Activated CD4-positive, CD25-positive, alpha-beta regulatory T cell treated with anti-CD3 and anti-CD28 coated beads, Interleukin-2, amount 50 U/mL, for 72 hours (primary cell): ENCODE measurements at places on chromosomes 1 and 21.

DNA sequence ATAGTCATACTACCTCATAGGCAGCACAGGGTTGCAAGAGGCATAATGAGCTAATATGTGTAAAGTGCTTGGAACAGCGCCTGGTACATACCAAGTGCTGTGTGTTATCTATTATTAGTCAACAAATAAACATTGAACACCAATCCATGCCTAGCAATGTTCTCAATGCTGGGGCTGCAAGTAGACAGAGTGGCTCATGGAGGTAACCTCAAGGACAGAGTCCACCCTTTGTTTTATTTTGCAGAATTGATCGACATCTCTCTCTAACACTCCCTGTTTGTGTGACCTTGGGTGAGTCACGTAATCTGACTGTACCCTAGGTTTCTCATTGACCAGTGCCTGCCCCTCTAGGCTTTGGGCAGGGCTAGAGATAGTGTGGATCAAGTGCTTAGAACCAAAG, 164.0 kb upstream of the KLHDC7A start:
- DNase-seq, result no peak

DNA sequence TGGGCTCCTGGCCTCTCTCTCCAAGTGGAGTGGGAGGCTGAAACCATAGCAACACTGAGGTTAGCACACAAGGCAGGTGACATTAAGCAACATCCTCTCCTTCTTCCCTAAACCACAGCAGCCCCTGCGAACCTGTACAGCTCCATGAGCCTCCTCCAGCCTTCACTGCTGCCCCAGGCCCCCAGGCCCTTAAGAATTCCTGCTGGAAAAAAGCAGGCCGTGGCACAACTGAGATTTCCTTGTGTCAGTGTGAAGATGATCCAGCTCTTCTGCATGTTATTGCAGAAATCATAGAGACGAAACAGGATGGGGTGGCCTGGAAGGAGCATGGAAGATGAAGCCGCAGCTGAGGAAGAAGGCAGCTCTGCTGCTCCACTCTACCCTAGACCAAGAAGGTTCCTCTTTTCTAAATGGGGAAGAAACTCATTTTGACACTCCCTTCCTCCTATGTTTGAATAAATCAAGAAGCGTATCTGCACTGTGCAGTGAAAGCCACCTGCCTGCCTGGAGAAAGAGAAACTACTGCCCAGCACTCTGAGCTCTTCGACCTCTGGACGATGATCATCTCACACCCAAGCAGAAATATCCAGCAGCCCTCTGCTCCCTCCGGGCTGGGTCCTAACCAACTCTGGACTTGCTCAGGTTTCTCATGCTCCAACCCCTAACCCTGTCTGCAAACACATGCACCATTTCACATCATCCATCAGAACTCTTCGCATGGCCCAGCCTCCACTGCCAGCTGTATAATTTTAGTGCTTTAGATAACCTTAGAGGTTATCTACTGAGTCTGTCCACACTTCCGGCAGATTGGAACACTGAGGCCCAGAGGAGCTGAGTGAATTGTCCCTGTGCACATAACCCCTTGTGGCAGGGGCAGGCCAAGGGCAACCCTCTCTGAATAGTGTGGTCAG, 20.7 kb downstream of the SH3BP5L start:
- no peak for DNase-seq

DNA sequence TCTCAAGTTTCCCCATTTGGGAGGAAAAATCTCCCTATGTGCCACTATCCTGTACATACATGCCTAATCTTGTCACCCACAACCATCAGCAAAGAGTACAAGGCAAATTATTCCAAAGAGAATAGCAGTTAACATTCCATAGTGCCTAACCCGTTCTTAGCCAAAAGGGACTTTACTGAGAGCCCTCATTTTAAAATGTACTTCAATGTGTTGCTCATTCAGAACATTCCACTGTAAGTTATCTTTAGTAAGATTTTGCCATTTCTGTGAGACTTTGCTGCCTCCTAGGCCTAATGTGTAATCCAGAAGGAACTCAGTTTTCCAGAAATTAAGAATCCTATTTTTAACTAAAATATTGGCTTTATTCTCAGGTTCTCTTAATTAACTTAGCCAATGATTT, 11.3 kb upstream of the MRPL55 start:
- no peak for DNase-seq

GRCh38 chr1:178644308-178645120, 80.5 kb upstream of the RALGPS2 start:
- DNase-seq, result no peak

DNA sequence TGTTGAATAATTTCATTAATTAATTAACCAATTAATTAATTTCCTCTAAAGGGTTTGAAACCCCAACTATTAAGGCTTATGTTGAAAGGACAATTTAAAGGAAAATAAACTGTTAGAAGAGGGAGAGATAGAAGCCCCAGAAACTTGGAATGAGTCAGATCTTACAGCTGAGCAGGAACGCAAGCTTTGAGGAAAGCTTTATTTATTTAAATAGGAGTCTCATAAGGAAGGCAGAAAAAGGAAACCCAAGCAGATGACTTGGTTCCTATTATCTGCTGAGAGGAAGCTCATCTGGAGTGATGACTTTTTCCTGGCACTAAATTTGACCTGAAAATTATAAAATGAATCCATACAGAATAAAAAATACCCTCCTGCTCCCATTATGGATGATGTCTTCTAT, 105.1 kb downstream of the ROR1 start:
- DNase-seq, result no peak

DNA sequence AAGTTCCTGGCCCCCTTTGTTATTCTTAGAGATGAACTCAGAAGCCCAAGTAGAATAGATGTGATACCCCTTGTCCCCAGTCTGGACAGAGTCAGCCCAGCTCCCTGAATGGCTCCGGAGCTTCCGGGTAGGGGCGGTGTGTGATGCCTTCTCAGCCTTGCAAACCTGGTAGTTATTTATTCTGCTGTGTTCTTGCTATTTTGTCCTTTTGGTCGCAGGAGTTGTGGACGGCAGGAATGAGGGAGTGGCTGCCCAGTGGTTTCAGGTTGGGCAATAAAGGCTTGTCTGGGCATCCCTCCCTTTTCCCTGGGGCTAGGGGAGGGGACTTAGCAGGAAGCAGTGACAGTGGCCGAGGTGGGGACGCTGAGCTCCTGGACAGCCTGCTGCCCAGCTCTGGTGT, 2.8 kb downstream of the PTPRU start:
- DNase-seq, result no peak

DNA sequence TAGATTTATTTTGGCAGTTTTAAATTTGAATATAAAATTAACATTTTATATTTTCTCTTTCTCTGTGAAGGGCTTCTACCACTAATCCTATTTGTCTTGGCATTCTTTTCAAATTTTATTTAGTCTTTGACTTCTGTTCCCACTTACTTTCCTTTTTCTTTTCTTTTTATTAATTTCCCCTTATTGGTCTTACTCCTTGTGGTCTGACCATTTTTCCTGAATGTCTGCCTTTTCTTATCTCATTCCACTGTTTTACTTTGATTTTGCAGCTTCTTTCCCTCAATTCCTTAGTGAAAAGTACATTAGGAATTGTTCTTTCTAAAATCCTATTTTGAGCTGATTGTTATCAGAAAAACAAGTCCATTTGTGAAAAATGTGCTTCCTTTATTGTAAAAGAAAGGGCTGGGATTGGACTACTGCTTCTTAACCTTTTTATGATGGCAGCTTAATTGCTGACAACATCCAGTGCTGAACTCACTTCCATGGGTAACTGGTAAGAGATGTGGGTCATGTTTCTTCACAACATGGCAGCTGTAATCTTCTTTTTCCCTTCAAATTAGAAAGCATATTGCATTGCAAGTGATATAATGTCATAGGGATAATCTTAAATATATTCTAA, 284.6 kb downstream of the DNM3 start:
- DNase-seq, result no peak

GRCh38 chr1:111745675-111746613, 6.7 kb upstream of the INKA2 start:
- no peak for DNase-seq

- DNase-seq, result no peak
Observed at GRCh38 chr1:182087304-182087703, 25.8 kb upstream of the ZNF648 start.

DNA sequence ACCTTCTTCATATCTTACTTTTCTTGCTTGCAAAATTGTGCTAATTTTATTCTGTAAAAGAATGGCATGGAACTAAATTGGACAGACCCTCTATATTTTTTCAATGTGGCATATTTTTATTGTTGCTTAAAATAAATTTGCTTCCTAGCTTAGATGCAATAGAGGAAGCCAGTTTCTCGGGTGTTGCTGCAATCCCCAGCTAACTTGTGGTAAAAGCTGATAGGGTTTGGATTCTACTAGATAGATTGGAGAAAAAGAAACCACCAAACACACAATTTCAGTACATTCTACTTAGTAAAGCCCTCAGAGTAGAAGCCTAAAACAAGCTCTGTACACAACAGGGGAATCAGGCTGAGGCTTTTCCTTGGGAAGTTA, 49.5 kb upstream of the GCLM start:
- no peak for DNase-seq

DNA sequence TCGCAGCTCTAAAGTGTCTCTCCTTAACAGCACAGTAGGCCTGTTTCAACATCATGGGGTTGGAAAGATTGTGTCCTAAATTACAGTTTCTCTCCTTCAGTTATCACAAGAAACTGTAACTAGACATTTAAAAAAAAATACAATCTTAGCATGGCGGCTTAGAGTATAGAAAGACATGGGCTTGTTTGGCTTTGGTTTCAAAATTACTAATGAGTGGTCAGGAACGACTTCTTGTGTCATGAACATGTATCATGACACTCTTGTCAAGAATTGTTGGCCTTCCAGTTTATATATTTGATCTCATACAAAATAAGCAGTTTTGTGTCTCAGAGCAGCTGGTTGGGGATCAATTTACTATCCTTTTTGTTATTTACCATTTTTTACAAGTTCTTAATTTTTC, 2.1 kb downstream of the GJA8 start:
- no peak for DNase-seq

- DNase-seq, result no peak
Observed at GRCh38 chr1:192225266-192225665, 67.0 kb downstream of the RGS18 start.

- DNase-seq, result no peak
Observed at GRCh38 chr1:175380521-175381300, 188.1 kb upstream of the KIAA0040 start.

GRCh38 chr1:232599178-232600041, 30.5 kb downstream of the SIPA1L2 start:
- no peak for DNase-seq

- DNase-seq, result no peak
Observed at GRCh38 chr1:43536196-43536863, 5.6 kb downstream of the PTPRF start.

DNA sequence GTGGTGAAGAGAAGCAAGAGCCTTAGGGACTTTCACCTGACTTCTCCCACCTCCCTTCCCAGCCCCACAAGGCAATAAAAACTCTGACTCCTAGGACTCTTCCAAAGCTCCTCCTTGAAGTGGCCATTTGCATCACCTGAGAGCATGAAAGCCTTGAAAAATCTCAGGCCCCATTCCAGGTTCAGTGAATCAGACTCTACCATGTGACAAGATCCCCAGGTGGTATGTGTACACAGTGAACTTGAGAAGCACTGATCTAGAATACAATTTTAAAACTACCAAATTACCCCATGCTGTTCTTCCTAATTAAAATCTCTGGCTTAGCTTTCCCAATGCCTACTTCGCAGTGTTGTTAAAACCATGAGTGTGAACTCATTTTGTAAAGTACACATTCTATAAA, 195.1 kb upstream of the SAMSN1 start:
- DNase-seq, result no peak

DNA sequence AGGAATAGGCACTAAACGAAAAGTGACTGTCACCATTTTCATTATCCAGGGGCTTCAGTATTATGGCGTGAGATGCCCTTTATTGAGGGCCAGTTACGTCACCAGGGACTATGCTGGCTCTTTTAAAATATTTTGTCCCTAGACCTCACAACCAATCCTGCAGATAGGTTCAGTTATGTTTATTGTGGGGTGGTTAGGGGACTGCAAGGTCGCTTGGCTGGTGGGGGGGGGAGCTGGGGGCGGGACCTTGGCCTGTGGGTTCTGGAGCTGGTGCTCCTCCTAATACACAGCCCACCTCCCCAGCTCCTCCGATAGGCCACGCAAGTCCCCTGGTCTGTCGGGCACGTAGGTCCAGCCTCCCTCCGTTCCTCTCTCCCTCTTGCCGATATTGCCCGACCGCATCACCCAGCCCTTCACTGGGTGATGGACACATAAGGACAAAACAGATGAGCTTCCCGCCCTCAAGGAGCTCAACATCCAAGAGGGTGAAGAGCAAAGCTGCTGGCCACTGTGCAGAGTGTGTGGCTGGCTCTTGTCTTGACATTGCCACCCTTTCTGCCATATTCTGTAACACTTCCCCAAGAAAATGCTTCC, 271.8 kb downstream of the MATN1 start:
- no peak for DNase-seq

DNA sequence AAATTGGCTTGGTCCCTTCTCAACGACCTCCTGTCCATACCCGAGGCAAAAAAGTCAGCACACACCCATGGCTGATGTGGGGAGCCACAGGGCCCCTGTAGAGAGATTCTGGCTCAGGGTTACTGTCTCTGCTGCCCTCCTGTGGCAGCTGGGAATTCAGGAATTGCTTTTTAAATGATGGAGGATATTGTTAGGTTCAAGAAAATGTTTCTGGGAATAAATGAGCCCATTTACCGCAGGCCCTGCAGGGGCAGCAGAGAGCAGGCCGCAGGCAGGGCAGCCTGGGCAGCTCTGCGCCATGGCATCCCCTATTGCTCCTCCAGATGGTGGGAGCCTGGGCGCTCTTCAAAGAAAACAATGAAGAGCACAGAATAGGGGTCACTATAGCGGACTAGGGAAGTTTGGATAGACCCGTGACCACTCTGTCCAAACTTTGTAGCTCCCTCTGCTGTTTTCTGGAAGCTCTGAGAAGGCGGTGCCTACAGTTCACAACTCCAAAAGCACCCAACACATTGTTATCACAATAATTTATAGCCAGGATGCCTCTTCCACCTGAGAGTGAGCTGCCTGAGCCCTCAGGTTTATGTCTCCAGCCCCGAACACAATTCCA, 201.1 kb downstream of the BACH1 start:
- no peak for DNase-seq

- no peak for DNase-seq
Observed at GRCh38 chr1:154748405-154748775, 121.7 kb downstream of the KCNN3 start.

- no peak for DNase-seq
Observed at GRCh38 chr1:59199719-59200376, 97.0 kb upstream of the FGGY start.

DNA sequence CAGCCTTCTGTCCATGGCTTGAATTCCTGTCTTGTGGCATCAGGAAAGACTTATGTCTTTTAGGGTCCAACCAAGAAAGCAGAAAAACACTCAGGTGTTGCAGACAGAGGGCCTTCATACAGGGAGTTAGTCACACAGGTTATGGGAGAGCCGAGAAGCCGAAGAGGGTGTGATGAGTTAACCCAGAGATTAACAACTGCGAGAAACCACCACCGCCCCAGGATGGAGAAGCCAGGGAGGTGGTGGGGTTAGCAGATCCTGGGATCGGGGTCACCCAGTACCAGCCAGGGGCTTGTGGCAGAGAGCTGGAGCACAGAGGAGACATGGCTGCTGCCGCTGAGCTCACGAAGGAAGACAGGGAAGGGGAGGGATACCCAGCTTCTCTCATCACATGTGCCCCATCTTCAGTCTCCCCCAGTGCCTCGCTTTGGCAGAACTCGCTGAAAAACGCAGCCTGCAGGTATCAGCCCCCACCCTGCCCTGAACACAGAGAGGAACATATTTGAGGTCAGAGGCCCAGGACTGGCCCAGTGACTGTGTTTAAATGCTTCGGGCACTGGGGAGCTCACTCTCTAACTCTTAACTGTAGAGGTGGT, 58.7 kb downstream of the RUNX3 start:
- peak; percentile 23 for DNase-seq
